ENCODE measurements at places on chromosomes 7 and 10.

DNA sequence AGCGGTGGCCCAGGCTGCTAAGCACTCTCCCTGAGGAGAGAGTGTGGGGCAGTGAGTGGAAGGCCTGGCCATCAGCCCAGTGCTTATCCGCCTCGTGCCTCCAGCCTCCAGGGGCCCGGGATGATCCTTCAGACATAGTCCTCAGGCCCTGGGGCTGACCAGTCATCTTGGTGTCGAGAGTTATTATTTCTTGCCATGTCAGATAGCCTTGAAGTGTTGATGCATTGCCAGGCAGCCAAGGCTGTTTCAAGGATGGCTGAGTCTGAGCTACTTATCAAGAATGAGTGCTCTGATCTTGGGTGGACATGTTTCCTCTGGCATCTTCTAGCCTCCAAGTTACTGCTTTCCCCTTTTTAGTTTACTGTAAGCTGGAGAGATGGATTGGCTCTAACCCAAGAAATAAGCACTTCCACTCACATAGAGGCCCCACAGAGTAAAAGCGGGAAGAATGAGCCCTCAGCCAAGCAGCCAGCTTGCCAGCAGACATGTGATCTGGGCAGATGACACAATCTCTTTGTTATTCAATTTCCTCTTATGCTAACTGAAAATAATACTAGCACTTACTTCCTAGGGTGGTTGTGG, 136.5 kb upstream of the NAMPT start:
- DNase-seq: no peak

DNA sequence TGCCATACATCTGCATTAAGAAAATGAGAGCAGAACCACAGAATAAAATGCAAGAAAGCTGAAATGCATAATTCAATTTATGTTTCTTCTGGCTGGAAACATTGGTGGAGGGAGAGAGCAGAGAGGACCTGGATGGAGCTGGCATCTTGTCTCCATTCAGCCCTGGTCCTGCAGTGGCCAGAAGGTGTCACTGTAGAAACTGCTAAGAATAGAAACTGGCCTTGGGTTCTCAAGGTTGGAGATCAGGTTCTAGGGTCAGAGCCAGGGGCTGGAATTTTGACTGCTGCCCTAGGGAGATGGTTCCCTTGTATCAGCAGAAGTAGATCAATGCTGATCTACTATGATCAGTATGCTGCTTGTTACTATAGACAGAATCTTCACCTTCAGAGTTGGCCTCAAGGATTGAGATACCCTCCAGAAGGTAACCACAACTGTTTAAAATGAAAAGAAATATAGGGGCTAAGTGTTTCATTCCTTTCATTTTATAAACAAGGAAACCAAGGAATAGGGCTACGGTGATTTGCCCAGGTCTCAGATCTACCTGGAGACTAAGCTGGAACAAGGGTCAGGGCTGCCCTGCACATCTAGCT, 13.1 kb downstream of the TAS2R41 start:
- no peak for DNase-seq

DNA sequence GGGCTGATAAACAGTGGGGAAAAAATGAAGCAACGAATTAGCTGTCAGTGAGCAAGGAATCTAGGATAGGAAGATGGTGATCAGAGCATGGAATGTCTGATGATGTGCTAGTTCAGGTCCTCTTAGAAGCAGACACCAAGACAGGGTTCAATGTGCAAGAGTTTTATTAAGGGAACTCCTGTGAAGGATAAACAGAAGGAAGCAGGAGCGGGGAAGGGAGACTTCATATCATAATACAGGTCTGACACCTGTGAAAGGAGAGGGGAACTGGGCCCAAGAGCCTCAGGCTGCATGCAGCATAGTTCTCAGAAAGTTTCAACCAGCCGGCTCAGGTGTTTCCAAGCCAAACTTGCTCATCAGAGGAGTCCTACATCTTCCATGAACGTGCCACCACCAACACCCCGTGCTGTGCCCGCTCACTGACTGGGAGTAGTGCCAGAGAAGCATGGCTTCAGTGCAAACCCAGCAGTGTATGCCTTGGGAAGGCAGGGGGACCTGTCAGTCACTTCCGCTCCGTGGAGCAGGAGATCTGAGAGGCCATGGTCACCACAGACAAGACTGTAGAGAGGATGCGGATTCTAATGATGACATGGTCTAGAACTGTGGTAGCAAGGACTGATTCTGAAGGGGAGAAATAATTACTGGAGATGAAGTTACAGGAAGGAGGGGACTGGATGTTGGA, 45.8 kb downstream of the ZNF800 start:
- no peak for DNase-seq

DNA sequence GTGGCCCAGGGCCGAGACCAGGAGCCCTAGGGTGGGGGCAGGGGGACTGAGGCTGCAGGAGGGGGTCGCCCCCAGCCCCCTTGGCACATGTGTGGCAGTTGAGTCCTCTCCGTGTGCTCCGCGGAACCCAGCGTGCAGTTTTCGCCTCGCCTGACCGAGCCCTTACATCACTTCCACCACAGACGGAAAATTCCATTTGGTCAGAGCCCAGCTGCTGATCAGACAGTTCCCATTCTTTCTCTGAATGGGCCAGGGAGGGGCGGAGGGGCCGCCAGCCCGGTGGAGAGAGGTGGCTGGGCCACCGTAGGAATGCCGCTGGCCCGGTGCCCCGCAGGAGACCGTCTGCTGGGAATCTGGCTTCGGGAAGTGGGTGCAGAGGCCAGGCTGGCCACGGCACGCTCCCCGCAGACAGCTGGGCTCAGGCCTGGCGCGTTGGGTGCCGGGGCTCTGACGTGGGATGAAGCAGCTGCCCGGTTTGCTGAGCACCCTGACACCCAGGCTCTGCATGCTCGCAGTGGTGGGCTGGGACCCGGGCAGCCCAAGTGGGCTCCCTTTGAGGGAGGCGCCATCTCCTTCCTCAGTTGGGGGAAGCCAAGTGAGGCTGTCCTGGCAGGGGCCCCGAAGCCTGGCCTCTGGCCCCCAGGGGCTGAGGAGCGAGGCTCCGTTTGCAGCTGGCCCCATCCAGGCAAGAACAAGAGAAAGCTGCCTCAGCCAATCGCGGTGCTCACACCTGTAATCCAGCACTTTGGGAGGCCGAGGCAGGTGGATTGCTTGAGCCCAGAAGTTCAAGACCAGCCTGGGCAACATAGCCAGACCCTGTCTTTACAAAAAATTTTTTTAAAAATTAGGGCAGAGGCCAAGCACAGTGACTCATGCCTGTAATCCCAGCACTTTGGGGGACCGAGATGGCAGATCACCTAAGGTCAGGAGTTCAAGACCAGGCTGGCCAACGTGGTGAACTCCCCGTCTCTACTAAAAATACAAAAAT, 9.9 kb downstream of the TTYH3 start:
- no peak for DNase-seq

DNA sequence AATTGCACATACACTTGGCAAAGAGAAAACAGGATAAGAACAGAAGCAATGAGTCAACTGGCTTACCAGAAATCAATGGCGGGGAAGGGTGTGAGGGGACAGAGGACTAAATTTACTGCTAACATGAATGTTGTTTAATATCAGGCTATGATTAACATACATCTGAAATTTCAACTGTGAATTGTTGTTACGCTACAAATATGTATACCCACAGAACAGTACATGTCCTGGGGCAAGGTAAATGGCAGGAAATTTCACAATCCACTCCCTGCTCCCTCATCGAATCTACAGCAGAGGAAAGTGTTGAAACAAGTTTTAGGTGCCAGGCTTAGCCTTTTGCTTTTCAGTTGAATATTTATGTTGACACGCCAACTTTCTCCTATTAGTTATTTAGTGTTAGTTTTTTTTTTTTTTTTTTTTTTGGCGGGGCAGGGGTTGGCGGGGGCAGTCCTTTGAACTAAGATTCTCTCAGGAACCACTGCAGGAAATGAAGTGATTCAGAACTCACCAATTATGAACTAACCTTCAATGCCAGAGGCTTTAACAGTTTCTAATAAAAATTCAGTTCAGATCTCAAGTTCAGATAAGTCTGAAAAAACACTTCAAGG, 99.0 kb downstream of the UBE2H start:
- DNase-seq: no peak

GRCh38 chr10:95935429-95935828, 27.7 kb downstream of the CC2D2B start:
- no peak for DNase-seq

DNA sequence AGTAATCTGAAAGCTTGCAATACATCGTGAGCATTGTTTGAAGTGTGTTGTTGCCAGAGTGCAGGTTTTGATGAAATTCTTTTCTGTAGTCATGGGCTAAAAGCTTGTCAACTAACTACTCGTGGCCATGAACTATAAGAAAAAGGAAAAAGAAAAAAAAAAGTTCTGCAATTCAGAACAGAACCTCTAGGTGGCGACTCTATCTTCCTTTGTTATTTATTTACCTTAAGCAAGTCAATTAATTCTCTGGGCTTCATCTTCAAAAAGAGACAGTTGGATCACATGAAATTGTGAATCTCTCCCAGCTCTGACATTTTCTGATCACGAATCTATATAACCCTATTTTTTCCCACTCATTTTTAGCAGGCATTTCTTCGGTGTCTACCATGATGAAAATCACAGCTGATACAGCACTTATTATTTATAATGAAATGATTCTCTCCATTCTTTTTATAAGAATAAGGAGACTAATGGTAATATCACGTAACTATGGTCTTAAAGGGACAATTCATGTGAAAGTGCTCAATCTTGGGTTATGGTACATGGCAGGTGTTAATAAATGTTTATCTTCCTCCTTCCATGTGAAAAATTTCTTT, 18.8 kb downstream of the TMEM196 start:
- DNase-seq: no peak

DNA sequence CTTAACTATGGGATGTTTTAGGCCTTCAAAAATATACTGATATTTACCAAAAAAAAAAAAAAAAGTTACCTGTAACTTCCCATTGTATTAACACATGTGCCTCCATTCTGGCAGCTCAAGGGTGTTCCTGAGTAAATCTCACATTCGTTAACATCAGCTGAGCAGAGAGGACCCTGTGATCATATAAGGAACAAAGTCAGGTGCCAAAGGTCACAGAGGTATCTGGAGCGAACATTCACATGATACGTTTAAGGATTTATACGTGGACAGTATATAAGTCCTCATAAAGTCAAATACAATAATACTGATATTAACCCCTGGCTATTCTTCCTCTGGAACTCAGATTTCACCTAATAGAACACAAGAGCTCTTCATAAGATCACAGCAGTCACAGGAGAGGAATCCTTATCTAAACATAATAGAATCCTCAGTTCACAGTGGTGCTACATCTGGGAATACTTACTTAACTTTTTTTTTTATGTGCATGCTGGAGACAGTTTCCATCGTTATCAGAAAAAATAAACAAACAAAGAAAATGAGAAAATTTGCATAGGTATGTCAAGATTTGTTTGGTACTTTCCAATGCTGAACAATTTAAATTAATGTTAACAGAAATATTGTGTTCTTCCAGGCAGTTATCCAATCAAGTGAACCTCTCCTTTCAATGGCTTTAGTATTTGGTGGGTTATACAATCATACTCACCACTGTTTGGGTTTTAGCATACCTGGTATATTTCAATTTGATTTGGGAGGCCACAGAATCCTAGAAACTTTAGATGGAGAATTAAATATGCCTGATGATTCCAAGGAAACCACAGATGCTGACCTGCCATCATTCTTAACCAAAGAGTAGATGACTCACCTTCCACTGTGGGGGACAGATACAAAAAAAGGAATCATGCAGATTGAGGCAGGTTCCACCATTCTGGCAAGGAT, 6.6 kb downstream of the CUBN start:
- DNase-seq: no peak

DNA sequence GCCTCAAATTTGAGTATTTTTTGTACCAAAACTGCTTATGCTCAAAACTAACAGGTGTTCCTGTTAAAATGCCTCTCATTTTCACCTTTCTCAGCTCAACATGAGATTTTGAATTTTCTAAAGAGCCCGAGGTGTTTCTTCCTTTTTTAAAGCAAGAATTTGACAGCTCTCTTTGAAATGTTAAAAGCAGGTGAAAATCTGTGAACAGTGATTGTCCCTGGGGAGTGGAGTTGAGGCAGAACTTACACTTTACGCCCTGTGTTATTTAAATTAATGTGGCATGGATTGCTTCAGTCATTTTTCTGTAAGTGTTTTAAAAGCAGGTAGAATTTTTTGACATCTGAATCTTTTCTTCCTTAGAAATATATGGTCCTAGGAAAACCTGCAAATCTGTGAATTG, 9.2 kb upstream of the GPR15LG start:
- no peak for DNase-seq

GRCh38 chr7:15750727-15751126, 64.2 kb upstream of the MEOX2 start:
- no peak for DNase-seq

DNA sequence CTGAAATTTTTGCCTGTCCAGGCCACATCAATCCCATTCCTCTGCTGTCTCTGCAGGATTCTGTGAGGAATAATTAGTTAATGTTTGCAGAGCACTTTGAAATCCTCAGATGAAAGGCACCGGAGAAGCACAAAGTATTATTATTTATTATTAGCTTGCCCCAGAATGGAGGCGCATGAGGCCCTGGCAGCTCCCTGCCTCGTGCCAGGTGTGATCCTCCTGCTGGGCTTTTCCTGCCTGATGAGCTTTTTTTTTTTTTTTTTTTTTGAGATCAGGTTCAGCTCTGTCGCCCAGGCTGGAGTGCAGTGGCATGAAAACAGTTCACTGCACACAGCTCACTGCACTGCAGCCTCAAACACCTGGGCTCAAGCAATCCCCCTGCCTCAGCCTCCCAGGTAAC, 65.2 kb downstream of the TCF7L2 start:
- no peak for DNase-seq

DNA sequence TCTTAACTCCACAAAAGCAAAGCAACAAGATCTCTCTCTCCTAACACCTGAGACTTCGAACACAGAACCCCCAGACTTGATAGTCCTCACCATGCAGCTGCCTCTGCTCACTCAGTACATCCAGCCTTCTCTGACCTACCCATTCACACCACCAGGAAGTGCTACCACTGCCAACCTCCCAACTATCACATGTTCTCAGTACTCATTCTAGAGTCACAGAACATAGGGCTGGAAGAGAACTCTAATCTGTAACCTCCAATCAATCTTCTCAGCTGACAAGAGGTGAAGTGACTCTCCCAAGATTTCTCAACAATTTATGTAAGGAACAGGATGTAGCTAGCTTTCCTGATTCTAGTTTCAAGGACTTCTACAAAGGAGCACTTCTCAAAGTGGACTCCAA, 3.8 kb downstream of the NUDCD3 start:
- DNase-seq: no peak

DNA sequence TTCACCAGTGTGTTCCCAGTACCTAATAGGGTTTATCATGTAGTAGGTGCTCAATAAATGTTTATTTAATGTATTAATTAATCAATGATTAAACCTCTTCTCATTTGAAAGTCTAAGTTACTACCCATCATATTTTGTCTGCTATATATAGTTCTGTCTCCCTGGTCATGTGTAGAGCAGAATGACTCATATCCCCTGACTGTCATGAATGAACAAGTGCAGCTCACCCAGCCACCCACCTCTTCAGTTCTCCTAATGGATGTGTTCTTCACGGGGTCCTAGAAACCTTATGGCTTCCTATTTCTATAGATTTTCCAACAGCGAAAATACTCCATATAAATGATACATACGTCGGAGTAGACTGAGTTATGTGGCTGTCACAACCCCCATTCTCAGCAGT, 64.5 kb downstream of the HIF1AN start:
- DNase-seq: no peak

- DNase-seq: no peak
Observed at GRCh38 chr10:102235598-102235920, 5.8 kb downstream of the PITX3 start.

GRCh38 chr7:148894591-148894990, 10.5 kb upstream of the EZH2 start:
- DNase-seq: no peak

Measured in activated T-cell treated with anti-CD3 and anti-CD28 coated beads for 24 hours (primary cell).